Mesendoderm (in vitro differentiated cells): ENCODE measurements at places on chromosomes 7 and 10.

DNA sequence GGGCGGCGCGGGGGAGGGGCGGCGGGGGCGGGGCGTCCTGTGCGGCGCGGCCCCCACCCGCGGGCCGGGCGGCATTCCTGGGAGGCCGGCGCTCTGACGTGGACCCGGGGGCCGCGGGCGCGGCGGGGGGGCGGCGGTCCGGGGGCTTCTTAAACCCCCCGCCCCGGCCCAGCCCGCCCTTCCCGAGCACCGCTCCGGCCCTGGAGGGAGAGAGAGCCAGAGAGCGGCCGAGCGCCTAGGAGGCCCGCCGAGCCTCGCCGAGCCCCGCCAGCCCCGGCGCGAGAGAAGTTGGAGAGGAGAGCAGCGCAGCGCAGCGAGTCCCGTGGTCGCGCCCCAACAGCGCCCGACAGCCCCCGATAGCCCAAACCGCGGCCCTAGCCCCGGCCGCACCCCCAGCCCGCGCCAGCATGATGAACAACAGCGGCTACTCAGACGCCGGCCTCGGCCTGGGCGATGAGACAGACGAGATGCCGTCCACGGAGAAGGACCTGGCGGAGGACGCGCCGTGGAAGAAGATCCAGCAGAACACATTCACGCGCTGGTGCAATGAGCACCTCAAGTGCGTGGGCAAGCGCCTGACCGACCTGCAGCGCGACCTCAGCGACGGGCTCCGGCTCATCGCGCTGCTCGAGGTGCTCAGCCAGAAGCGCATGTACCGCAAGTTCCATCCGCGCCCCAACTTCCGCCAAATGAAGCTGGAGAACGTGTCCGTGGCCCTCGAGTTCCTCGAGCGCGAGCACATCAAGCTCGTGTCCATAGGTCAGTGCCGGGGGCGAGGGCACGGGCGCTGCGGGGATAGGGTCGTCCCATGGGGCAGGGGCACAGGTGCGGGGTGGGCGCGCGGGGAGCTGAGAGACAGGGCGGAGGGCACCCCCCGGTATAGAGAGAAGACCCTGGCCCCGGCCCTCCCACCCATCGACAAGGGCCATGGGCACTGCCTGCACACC, at the start of gene FLNC:
FLNC (plus strand) TSS at position 176 of the 947 bp plus-strand sequence; CDS start at position 408, 232 bp downstream.
- DNase-seq, result peak; percentile 65

DNA sequence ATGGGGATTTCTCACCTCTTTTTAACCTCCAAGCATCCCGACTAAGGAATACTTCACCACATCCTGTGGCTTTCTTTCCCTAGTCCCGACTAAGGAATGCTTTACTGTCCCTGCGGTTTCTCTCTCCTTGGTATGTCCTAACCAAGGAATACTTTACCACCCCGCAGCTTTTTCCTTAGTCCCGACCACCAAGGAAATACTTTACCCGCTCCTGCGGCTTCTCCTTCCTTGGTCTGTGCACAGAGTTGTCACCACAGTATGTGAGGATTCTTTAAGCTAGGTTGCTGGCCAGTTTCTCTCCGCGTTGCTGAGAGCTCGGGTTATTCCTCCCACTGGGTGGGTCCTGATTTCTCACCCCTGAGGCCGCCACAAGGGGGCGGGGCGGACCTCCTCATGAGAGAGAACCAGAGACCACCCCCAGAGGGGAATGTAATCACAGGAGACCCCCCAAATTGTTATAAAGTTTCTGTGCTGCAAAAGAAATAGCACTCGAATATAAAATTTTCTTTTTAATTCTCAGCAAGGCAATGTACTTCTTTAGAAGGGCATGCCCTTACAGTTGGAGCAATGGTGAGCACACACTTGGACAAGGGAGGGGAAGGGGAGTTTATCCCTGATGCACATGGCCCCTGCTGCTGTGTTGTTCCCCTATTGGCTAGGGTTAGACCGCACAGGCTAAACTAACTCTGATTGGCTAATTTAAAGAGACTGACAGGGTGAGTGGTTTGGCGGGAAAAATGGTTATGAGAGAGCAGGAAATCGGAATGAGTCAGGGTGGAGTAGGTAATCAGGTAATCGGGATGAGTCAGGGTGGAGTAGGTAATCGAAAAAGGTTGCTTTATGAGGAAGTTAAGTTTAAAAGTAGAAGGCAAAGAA, 12.8 kb downstream of the SUGCT start:
- DNase-seq, result no peak

- DNase-seq, result no peak
Observed at GRCh38 chr10:20622531-20623211, 274.4 kb downstream of the NEBL start.

GRCh38 chr7:156590212-156590611, 50.4 kb upstream of the RNF32 start:
- no peak for DNase-seq

- peak; percentile 38 for DNase-seq
Observed at GRCh38 chr10:68330852-68331454, 911 bp upstream of the HNRNPH3 start.

DNA sequence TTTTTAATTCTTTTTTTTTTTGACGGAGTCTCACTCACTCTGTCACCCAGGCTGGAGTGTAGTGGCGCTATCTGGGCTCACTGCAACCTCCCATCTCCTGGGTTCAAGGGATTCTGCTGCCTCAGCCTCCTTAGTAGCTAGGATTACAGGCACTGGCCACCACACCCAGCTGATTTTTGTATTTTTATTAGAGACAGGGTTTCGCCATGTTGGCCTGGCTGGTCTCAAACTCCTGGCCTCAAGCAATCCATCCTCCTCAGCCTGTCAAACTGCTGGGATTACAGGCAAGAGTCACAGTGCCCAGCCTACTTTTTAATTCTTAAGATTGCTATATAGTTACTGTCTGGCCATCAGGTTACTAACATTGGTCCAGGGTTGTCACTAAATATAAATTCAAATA, 59.6 kb downstream of the ZNF277 start:
- no peak for DNase-seq

DNA sequence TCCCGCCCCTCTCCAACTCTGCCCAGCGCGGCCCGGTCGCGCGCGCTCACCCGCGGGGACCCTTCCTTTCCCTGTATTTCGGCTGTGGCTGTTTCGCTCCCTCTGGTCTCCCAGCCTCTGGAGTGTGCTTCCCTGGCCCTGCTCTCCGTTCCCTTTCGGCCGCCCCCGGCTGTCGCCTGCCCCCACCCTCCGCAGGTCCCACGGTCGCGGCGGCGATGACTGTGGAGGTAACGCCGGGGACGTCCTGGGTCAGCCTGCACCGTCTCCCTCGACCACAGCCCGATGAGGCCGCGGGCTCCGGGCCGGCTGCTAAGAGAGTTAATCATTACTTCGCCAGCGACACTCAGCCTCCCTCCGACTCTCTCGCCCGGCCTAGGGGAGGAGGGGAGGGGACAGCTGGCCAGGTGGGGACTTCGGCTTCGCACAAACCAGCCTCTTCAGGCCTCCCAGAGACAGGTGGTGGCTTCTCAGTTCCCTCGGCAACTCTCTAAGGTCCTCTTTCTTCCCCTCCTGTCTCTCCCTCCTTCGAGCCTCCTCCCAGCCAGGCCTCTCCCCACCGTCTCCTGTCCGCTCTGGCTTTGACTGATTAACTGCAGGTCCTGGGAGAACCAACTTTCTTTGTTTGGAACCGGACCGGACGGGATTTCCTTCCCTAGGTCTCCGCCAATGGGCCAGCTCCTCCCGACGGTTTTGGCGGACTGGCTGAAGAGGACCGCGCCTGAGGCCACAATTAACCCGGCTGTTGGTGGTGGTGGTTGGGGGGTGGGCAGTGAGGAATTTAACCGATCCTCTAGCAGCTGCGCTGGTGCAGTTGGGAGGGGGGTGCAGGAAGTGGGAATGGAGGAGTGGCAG, 5.6 kb upstream of the PAX2 start:
- DNase-seq, result peak; percentile 88

DNA sequence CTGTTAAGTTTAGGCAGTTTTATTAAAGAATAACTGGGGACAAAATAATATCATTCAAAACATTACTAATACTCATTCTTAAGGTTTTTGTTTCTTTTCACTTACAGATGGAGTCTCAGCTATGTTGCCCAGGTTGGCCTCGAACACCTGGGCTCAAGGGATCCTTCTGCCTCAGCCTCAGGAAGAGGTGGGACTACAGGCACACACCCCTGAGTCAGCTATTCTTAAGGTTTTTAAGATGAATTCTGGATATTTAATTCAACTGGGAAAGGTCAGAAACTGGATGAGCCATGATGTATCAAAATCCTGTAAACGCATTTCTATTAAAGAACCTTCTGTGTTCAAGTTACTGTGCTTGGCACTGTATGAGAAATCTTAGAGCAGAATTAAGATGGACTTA, 3.5 kb downstream of the OAT start:
- no peak for DNase-seq

GRCh38 chr10:95516774-95517373, 44.3 kb downstream of the SORBS1 start:
- DNase-seq, result no peak

DNA sequence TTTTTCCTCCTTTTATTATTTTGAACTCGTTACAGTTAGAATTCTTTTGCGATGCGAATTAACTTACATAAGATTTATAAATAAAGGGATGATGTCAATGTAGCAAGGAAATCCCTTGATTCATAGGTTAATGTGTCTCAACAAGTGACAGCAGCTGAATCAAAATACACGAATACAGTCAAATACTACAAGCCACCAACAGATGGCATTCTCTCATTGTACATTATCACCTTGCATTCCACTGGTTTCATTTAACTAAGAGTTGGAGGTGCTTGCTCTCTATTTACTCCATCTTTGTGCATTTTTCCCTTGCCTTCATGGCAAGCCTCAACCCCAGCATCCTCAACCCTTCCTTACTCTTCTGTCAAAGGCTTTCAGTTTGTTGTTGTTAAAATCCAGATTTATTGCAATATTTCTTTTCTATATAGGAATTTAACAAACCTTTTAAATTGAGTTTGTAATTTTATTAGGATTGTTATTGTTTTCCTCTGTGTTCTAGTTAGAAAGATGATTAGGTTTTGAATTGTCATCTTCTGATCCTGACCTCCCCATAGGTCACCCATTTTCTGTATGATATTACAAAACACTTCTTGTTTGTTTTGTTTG, 78.3 kb downstream of the SLC25A40 start:
- peak; percentile 66 for DNase-seq

- DNase-seq, result no peak
Observed at GRCh38 chr7:1752111-1752510, 82.0 kb downstream of the ELFN1 start.
